ENCODE measurements at places on chromosomes 4 and X.

DNA sequence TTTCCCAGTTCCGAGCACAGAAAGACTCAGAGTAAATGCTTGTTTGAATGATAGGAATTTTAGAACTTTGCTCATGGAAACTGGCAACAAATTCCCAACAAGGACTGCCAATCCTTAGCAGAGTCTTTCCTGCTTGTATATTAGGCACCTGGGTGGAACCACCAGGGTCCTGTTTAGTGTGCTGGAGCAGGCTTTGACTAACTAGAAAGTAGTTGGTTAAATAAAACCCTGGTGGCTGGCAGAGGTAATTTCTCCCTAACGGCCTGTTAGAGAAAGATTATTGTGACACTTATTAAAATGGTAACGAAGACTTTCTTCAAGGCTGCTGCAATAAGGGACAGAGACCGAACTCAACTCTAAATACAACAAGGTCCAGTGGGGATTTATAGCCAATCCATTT is 103.6 kb upstream of the TEX13D start:
- no peak for DNase-seq

GRCh38 chr4:188107931-188108843 is 1.2 kb downstream of the TRIML2 start:
- DNase-seq, result no peak

DNA sequence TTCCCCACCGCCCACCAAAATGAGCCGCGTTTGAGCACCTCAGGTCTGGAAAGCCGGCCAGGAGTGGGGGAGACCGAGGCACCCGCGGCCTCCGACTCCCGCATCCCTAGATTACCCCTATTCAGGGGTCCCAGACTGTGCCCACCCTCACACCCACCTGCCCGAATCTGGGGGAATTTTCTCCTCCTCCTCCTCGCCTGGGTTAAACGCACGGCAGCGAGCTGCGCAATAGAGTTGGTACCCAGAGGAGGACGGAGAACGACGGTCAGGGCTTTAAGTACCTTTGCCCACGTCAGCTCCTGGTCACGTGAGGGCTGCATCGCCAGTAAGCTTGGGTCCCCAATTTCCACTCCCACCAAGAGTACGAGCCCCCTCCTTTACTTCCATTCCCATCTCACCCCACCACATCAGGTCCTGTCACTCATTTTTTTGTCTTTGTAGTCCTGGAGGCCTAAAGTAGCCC is at the start of gene ARMCX2:
Gene ARMCX2, minus strand, starts transcription at position 250 of the 463 bp plus-strand sequence. CDS start 2,262 bp downstream, outside the sequence.
- peak; percentile 24 for DNase-seq

DNA sequence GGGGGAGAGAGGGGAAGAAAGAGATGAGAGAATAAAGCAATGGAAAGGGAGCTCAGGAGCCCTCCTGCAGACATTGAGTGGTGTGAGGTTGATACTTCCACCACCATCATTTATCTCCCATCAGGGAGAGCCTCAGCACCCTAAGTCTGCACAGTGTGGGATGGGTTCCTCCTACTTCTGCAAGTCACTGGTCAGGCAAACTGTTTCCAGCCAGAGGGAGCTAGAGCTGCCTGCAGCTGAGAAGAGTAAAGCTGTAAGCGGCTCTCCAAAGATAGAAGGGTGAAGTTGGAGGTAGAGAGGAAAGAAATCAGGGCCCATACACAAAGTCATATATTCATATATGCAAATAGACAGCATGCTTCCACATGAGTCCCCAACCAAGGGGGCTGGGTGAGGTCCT is 21.9 kb upstream of the ZNF81 start:
- no peak for DNase-seq

DNA sequence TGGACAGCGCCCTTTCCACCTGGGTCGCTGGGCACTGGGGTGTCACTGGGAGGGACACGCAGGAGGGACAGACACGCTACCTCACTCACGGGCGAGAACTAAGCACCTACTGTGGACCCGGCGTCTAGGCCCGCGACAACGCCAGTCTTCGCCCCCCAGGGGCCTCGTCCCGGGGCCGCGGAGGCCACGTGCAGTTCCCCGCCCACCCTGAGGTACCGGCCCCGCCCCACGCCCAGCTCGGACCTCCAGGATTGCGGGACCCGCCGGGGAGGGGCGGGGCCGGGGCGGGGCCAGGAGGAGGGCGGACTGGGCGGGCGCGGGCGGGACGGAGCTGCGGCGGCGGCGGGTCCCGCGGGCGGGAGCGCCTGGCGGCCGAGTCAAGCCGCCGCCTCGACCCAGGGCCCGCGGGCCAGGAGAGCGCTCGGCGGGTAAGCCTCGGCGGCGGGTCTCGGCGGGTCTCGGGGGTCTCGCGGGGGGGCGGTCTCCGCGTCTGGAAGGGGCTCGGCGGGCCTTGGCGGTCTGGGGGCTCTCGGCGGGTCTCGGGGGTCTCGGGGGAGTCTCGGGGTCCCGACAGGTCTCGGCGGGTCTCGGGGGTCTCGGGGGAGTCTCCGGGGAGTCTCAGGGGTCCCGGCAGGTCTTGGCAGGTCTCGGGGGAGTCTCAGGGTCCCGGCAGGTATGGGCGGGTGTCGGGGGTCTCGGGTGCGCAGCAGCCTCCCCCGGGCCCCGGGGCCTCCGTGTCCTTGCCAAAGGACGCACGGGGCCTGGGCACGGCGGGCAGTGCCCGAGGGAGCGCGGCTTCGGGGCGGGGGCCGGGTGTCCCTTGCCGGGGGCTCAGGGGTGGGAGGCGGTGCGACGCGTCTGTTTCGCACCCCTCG is at the start of gene SH3BP2:
Gene SH3BP2, plus strand, starts transcription at position 375 of the 875 bp plus-strand sequence. CDS start 27,533 bp downstream, outside the sequence.
- no peak for DNase-seq

DNA sequence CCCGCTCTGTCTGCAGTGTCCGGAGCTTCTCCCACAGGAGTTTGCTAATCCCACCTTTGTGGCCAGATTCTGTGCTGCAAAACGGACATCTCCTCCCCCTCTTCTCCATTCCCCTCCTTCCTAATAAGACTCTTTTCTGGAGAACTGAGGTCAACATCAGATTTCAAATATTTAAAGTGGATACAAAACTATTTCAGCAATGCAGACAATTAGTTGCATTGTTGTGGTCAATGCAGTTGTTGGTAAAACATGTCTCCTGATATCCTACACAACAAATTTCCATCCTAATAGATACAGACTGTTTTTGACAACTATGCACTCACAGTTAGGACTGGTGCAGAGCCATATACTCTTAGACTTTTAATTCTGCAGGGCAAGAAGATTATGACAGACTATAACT is 5.1 kb upstream of the MCUB start:
- DNase-seq, result no peak

DNA sequence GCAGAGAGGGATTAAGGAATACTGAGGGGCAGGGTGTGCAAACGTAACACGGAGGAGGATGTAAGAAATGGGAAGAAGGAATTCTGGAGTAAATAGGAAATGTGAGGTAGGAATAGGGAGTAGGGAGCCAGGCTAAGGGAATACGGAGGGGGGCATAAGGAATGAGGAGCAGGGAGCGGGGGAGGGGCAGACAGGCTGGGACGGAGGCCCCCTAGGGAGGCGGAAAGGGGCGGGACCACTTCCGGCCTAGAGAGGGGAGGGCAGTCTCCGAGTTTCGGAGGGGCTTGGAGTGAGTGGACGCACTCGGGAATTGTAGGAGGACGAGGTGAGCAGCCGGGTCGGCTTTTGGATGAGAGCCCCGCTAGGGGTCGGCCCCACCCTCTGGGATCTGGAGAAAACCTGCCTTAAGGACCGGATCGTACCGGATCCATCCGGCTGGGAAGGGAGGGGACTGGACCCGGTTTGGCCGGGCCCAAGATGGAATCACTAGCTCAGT is 612 bp downstream of the MAGED2 start:
- peak; percentile 68 for DNase-seq

DNA sequence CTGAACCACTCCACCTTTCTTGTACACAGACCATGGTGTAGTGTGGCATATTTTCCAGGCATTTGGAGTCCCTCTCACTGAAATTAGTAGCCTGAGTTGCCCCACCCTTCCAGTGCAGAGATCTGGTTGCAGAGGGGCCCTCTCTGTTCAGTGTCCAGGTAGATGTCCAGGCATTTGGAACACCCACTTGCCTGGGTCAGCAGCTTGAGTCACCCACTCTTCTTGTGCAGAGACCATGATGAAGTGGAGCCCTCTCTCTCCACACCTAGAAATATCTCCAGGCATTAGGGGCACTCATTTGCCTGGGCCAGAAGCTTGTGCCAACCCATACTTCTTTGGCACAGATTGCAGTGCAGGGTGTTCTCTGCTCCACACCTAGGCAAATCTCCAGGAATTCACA is 2733.3 kb downstream of the PCDH7 start:
- DNase-seq, result no peak

DNA sequence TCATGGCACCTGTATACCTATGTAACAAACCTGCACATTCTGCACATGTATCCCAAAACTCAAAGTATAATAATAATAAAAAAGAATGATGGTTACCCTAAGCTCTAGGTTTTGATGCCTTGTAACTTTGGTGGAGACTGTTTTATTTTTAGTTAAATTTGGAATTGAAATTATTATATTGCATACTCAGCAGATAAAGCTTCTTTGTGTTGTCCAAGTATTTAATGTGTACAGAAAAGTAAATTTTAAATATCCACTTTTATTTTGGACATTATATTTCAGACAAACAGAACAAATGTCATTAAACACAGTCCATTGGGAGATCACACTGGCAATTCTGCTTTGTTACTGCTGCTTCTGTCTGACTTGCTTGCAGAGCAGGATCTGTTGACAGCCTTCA is 684.5 kb upstream of the CT83 start:
- DNase-seq, result no peak

GRCh38 chr4:94759767-94760211 is 2.0 kb downstream of the BMPR1B start:
- no peak for DNase-seq

- no peak for DNase-seq
These were observed 106.6 kb upstream of the PCDH18 start for GRCh38 chr4:137638934-137639333.

GRCh38 chrX:31500921-31501320 is 429.1 kb upstream of the FTHL17 start:
- DNase-seq, result no peak

GRCh38 chr4:2570551-2571222 is 34.2 kb downstream of the FAM193A start:
- no peak for DNase-seq

DNA sequence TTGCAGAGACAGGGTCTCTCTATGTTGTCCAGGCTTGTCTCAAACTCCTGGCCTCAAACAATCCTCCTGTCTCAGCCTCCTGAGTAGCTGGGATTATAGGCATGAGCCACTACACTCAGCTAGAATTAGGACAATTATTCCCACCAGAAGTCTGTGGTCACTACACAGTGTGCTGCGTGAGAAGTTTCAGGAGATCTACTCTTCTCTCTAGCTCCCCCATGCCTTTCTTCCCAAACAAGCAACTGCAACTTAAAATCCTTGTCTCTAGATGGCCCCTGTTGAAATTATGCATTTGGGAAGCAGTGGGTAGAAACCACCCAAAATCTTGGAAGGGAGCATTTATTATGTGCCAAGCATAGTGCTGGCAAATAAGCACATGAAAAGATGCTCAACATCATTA is 21.1 kb upstream of the MAP7D3 start:
- DNase-seq, result no peak

DNA sequence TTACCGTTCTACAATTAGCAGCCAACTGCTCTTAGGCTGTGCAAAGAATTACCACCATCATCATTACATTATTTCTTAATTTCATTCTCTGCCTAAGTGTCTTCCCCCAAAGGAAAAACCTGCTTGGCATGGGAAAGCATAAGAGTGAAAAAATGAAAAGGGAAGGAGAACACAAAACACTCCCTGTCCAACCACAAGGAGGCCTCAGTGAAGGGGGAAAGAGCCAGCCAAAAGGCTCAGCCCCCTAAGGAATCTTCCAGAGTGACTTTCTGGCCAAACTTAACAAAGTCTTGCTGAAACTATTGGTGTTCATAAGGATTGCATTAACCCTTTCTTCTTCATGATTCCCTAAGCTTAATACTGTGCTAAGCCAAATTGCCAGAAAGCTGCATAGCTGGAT is 287.4 kb downstream of the SMARCA1 start:
- no peak for DNase-seq

- no peak for DNase-seq
These were observed 815 bp downstream of the HCCS start for GRCh38 chrX:11111947-11112346.

DNA sequence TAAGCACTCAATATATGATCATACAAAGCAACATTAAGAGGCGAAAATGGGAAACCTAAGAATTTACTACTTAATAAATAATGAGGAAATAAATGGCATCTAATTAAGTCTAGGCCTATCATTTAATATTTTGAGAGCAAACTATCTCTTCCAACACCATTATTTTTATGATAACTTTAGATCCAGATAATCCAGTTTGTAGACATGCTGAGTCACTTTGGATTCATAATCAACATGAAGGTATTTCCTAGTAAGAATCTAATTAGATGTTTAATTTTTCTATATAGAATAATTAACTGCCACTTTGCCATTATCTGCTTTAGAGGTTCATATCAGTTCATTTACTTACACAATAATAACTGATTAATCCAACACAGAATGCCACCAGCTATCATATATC is 336.2 kb downstream of the INPP4B start:
- DNase-seq, result no peak

DNA sequence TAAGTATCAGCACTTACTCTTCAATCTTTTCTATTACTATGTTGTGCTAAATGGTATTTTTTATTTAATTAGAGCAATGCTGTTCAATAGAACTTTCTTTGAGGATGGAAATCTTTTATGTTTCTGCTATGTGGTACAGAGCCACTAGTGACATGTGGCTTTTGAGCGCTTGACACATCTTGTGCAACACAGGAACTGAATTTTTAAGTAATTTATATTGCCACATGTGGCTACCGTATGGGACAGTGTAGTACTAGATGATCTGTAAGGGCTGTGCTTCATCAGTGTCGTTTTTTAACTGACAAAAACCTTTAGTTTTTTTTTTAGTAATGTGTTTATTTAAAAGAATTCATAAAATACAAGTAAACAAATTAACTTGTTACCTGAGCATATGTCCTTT is 22.4 kb downstream of the HPRT1 start:
- no peak for DNase-seq

DNA sequence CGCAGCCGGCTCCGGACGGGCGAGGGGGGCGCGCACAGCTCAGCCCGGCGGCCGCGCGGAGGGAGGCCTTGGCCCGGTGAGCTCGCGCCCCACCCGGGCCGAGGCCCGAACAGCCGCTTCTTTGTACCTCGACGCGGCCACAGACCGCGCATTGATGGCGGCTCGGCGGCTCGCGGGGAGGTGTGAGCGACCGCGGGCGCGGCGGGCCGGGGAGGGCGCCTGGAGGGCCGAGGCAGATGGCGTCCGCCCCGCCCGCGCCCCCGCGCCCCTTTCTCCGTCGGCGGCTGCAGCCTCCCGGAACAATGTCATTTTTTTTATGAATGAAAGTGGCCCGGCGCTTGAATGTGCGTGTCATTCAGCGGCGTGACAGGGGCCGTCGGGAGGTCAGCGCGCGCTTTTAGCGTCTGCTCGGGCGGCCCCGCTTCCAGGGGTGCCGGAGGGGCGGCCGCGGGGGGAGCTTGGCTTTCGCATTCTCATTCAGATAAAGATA is 1.8 kb downstream of the FGFR3 start:
- no peak for DNase-seq

GRCh38 chrX:69932323-69932722 is 117.4 kb downstream of the AWAT2 start:
- DNase-seq, result no peak

Measured in right renal pelvis (tissue), 4 donors.